Stimulated activated CD8-positive, alpha-beta memory T cell treated with anti-CD3 and anti-CD28 coated beads, Interleukin-15, amount 100 ng/mL, for 4 hours (primary cell): ENCODE measurements at places on chromosomes 7 and 10.

- no peak for DNase-seq
Observed at GRCh38 chr7:26343320-26343832, 51.7 kb downstream of the SNX10 start.

DNA sequence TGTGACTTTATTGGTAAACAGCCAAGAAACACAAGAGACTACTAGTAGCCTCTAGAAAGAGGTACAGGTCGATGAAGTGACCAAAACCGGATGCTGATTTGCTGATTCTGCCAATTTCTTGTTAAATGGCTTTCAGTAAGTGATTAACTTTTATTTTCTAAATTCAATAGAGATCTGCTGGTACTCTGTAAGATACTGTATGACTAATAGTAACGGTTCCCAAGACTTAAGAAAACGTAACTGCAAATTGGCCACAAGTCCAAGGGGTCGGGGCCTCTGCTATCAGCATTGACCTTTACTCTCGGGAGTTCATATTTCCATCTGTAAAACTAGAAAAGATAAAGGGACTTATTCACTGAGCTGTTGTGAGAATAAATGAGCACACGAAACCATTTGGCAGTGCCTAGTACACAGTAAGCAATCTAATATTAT lies 1.4 kb downstream of the FAM3C start:
- no peak for DNase-seq

DNA sequence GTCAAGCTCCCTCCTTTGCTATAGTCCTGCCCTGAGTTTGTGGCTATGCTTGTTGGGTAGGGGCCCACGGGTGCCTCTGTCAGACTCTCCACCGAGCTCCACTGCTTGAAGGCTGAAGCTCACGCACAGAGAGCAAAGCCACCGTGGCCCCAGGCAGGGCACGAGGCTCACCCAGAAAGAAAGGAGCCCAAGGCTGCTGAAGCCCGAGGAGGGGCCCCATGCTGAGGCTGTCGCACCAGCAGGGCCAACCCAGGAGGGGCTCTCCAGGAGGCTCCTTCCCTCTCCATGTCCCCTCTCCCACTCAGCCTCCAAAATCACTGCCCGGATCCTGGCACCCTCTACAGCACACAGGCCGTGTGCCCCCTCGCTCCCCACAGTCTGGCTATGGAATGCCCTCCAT lies 50.5 kb downstream of the YKT6 start:
- no peak for DNase-seq

DNA sequence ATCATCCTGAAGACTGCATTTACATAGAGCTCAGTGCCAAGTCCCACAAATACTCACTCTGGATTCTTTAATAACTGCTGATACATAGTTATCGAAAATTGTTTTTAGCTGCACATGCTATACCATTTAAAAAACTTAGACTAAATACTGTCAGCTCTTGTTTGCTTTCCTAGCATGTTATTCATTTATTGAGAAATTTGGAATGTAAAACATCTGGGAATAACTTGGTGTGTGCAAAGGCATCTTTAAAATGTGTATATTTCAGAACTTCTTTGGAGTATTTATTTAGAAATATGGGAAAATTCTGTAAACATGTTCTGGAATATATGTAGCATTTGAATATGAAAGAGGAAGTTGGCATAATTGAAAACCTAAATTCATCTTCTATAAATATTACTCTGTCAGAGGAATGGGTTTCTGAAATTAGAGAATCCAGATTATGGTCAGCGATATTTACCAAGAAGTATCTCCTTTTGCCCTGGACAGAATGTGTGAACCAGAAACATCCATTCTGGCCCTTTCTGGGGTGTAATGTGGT lies 119.7 kb downstream of the ARID5B start:
- no peak for DNase-seq

DNA sequence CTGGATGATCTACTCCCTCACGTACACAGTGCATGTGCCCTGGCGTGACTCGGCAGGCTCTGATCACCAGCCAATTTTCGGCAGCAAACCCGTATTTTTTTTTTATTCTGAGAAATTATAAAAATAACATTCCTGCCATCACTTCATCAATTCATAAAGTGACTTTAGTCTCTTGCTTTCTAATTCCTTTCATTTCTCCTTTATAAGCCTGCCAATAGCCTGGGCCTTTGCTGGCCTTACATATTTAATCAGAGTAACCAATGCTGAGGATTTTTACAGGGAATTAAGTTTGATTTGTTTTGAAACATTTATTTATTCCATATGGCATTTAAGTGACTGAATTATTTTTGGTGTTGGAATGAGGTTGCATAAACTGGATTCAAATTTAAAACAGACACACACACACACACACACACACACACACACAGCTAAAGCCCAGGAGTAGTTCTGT lies 140.8 kb downstream of the ETV1 start:
- DNase-seq, result no peak
